ENCODE measurements at places on chromosomes 1 and 21. TPM values are rescaled to one million over a fixed set of nuclear protein-coding genes. Genes with fewer than 3 reads are reported as not detected.

TYW3 gene
- 22.8 TPM for total RNA-seq

IL10RB gene
- 21.9 TPM for total RNA-seq

PLA2G2A gene
- not detected for total RNA-seq

FOXO6 gene
- total RNA-seq = 0.38 TPM

S100PBP gene
- total RNA-seq = 36.9 TPM

ASTN1 gene
- not detected for total RNA-seq

IL20 gene
- total RNA-seq = not detected

S100A8 gene
- total RNA-seq = not detected

DNA sequence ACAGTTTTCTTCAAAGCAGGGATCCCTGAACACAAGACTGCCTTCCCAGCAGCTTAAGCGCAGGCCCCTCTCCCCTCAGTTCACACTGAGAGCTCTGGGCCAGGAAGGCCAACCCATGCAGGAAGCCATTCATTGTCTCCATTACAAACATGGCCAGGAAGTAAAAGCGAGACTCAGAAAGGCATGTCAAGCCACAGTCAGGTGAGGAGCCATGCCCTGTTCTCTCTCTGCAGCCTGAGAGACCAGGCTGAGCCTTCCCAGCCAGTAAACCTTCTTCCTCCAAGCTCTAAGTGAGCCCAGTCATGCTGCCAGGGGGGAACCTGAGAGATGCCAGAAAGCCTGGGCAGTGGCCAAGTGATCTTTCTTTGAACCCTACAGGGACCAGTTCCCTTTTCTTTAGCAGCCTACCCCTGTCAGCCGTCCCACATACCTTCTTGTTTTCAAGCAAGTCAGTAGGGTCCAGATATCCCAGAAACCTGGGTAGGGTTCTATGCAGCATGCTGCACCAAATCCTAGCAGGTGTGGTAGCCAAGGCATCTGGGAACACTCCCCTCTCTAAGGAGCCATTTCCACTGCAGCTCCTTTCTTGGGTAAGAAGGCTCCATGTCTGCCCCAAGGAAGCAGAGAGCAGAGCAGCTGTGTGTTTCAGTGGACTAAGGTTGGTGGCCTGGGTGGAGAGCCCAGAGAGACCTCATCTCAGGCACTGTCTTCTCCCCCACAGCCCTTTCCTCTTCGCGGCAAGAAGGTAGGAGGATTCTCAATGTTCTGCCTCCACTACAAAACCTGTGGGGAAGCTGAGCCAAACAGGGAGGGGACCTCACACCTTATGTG lies 977 bp downstream of the TRAF3IP3 start:
- no peak for DNase-seq

DNA sequence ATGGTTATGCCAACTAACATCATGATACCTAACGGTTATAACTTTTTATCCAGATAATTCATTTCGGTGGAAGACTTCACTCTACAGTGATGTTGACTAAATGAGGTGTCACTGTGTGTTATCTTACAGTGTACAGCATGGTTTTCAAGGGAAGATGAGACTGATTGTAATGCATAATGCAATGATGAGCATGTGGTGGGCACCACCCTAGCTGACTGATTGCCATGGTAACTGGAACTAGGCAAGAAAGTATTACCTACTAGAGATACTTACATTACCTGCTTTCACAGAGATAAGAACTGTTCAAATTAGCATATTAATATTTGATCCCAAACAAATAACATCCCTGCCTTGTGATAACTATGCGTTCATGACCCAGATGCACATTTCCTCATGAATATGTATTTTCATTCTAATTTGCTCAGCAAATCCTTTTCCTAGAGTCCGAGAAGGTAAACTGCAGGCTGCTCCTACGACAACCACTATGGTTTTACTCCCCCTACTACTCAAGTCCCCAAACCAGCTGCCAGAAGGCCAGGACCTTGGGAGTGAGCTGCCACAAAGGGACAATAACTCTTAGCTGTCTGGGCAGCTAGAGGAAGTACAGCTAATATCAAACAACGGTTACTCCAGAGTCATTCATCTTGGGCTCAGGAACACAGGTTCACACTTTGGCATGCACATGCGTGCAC lies 29.2 kb downstream of the TRABD2B start:
- DNase-seq = no peak

DNA sequence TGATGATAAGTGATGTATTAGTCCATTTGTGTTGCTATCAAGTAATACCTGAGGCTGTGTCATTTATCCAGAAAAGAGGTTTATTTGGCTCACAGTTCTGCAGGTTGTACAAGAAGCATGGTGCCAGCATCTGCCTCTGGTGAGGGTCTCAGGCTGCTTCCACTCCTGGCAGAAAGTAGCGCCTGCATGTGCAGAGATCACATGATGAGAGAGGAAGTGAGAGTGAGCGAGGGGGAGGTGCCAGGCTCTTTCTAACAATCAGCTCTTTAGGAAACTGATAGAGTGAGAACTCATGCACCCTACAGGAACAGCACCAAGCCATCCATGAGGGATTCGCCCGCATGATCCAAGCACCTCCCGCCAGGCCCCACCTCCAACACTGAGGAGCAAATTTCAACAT lies 2.2 kb upstream of the FHAD1 start:
- no peak for DNase-seq

- peak; percentile 91 for DNase-seq
These were observed 25.3 kb downstream of the TMEM51 start for GRCh38 chr1:15178571-15179484.

GRCh38 chr21:45074818-45075595 lies 627 bp downstream of the ADARB1 start:
- DNase-seq = peak; percentile 38

DNA sequence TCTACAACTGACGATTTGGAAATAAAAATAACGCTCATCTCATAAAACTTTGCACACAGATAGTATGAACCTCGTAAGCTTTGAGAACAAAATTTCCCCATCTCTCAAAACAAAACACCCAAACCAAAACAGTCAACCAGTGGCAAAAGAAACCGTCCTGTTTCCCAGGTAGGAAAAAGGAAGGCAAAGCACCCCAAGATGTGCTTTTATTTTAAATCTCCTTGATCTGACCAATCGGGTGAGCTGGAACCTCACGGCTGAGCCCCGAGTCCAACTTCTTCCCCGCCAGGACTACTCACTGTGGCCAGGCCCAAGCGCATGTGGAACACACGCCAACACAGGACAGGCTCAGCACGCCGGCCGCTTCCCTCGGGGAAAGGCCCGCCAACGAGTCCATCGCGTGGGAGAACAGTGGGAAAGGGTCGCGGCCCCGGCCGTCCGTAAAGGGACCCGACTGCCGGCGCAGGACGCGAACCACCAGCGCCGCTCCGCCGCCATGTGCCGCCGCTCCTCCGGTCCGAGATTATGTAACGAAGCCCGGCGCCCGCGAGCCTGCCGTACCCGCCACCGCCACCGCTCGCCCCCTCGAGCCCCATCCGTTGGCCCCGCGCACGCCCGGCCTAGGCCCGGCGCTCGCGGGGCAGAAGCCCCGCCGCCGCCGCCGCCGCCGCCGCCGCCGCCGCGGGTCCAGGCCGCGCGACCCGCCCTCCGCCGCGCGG lies 759 bp downstream of the AHCTF1 start:
- peak; percentile 70 for DNase-seq

DNA sequence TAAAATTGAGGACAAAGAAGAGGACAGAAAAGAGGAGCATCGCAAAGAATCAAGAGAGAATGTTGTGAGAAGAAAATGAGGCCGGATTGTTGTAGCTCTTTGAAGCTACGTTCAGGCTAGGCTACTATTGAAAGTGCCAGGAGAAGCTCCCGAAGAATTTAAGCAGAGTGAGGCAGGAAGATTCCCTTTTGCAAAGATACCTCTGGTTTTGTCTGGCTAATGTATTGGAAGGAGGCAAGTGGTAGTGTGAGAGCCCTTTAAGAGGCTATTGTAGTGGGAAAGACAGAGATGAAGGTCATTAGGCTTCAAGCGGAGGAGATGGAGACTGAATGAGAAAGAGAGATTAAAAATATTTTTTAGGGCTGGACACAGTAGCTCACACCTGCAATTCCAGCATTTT lies 476.9 kb upstream of the ADGRL2 start:
- no peak for DNase-seq

DNA sequence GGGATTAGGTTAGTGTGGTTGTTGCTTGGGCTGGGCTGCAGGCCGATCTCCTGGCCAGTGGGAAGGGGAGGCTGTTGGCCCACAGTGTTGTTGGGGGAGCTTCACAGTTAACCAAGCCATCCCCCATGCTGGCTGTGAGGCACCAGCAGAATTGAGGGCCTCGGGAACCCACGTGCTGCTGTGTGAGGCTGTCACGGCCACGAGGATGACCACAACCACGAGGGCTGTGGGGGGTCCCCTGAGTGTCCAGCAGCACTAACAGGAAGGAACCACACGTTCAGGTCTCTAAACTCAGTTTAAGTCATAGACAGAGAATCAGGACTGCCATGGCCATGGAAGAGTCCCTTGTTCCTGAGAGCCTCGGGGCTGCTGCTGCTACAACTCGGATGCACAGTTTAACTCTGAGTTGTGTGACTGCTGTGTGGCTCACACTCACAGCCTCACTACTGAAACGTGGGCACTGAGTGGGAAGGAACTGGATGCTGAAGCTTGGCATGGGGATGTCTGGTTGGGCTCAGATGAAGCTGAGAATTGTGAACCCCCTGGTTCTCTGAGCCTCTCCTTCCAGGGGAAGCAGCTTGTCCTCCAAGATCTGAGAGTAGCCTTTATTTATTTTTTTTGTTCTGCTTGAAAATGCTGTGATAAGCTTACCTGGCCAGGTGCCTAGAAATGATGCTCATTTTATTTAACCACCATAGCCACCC lies 4.8 kb upstream of the MMEL1 start:
- DNase-seq = no peak

GRCh38 chr1:94422115-94422820 lies 4.1 kb downstream of the ABCD3 start:
- DNase-seq = no peak

DNA sequence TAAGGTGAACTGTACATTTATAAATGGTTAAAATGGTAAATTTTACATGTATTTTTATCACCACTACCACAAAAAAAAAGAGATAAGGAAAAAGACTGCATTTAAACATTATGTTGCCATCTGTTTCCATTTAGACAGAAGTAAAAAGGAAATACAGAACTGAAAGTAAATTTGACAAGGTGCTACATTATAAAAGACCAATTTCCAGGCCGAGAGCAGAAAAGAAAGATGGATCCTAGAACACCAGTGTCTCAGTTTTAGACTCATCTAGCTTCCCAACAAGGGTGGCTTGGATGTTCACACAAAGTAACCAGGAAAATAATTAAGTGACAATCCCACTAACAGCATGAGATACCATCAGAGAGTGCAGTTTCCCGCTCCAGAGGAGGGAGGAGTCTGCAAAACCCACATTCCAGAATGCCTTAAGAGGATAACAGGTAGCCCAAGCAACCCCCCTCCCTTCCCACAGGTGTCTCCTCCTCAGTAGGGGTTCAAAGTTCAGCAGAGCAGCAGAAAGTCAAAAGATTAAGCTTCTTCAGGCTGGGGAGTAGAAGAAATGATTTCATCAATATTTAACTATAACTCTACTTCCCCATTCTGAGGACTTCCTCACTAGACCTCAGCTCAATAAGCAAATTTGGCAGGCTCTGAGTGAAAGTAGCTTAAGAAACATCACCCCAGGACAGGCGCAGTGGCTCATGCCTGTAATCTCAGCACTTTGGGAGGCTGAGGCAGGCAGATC lies 11.8 kb downstream of the TPM3 start:
- DNase-seq = no peak

DNA sequence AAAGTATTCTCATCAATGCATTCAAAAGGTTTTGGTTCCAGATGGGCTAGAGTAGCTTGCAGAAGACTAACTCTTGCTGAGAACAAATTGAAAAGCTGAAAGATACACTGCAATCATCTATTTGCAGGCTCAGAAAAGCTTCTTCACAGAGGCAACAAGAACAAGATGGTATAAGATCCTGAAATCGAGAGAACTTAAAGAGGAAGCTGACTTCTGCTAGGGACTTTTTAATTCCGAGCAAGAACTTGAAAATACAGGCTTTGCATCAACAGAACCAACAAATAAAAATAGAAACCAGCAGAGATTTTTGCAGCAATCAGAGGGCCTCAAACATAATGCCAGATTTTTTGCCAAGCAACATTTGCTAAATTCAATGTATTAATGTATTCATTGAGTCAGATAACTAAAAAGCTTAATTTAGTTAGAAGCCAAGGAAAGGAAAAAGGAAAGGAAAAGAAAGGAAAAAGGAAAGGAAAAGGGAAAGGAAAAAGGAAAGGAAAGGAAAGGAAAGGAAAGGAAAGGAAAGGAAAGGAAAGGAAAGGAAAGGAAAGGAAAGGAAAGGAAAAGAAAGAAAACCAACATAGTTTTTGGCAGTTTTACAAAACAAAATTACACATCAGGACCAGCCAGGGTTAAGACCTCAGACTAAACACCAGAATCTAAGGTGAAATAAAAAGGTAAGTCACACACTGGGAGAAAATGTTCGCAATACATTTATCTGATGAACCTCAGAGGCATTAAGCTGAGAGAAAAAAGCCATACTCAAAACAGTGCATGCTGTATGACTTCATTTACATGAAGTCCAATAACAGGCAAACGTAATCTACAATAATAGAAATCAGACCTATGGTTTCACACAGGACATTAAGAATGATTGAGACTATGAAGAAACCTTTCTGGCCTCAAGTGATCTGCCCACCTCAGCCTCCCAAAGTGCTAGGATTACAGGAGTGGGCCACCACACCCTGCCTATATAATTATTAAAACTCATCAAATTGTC lies 42.6 kb downstream of the FAF1 start:
- no peak for DNase-seq

DNA sequence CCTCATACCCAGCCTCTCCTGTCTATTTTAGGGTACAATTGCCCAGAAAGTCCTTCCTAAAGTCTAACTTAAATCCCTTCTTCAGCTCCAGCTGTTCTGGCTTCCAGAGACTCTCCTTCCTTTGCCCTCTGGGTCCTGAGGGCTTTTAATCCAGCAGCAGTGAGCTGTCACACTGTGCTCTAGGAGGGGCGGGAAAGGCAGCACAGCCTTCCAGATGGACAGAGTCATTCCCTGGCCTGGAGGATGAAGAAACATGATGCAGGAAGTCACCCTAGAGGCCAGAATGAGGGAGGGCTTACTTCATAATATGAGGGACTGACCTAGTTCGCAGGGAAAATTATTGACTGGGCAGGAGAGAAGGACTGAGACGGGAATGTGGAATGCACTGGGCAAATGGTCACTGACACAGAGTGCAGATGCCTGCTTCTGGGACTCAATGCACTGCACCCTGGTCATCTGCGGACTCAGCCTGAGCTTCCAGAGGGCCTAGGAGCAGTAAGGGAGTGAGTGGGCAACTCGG lies 1.3 kb downstream of the SH2D2A start:
- peak; percentile 34 for DNase-seq
